ENCODE measurements at places on chromosomes 11 and 22.

- H3K27me3 ChIP-seq, result no peaks in the 10 kb centered on the region
- no peak overlapping the region for H3K27ac ChIP-seq
- DNase-seq, result peak; percentile 34
- no peaks in the 10 kb centered on the region for H3K36me3 ChIP-seq
- no peak overlapping the region for H3K4me3 ChIP-seq
Measured at GRCh38 chr11:106457727-106458126, 380.3 kb downstream of the AASDHPPT start.

GRCh38 chr11:120001178-120002090, 136.5 kb downstream of the TRIM29 start:
- no peak for DNase-seq
- no peak overlapping the region for H3K27ac ChIP-seq
- no peaks in the 10 kb centered on the region for H3K4me1 ChIP-seq
- peaks cover 4% of the 10 kb centered on the region for H3K27me3 ChIP-seq
- no peak overlapping the region for H3K4me3 ChIP-seq

- H3K4me3 ChIP-seq, result no peak overlapping the region
- H3K27ac ChIP-seq, result no peak overlapping the region
- DNase-seq, result no peak
- no peaks in the 10 kb centered on the region for H3K27me3 ChIP-seq
- no peaks in the 10 kb centered on the region for H3K4me1 ChIP-seq
Measured at GRCh38 chr22:47071807-47072641, 309.6 kb downstream of the TBC1D22A start.

DNA sequence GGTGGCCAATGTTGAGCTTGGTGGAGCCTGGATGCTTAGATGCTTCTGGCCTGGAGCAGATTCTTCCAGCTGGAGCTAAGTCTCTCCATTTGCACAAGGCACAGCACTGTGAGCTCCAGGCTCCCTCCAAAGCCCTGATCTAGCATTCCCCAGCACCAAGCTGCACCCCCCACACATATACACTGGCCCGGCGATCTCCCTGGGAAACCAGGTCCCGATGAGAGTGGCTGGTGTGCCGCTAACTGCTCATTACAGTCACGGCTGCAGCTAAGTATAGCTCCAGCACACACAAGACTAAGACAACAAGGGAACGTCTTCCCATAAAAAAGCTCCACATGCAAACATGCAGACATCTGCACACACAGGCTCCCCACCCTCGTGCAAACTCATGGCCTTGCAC, 17.6 kb downstream of the KCNC1 start:
- H3K27ac ChIP-seq, result no peak overlapping the region
- no peak for DNase-seq

- H3K4me3 ChIP-seq, result no peak overlapping the region
- no peaks in the 10 kb centered on the region for H3K36me3 ChIP-seq
- DNase-seq, result no peak
- no peak overlapping the region for H3K27ac ChIP-seq
- H3K27me3 ChIP-seq, result no peaks in the 10 kb centered on the region
Measured at GRCh38 chr11:129458756-129459535, 83.3 kb downstream of the BARX2 start.
